ENCODE measurements at places on chromosomes 11 and 22.
A peak's percentile ranks its signal among the peaks of the same experiment; 100 is the strongest.

- no peak for DNase-seq
Observed at GRCh38 chr11:61027141-61027840, 55.8 kb downstream of the CD6 start.

DNA sequence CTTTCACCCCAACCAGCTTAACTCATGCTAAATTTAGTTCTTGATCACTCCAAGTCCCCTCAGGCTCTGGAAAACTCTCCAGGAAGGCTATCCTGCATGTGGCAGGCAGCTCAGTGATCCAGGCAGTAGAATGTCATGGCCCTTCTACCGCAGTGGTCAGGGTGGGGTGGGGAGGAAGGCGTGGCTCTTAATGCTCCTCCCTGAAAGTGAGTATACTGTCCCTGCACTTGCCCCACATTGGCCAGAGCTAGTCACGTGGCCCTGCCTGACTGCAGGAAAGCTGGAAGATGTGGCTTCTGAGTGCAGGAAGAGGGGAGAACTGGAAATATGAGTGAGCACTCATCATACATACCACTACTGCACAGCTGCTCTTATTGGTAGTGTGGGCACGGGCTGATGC lies 102.1 kb downstream of the GRAMD1B start:
- no peak for DNase-seq

DNA sequence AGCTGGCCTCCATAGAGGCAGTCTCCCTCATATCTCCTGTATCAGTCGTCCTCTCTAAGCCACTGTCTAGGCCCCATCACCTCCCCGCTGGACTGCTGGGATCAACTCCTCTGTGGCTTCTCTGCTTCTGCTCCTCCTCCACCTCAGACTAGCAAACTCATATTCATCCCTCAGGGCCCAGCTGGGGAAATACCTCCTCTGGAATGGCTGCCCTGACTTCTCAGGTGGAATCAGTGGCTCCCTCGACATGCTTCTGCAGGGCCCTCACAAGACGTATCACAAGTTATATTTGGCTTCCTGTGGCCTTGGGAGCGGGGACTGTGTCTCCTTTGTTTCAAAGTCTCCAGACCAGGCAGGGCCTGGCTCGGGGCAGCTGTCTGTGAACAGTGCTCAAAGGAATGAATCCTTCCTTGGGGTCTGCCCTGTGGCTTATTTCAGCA lies 10.0 kb downstream of the SLC29A2 start:
- DNase-seq = no peak

DNA sequence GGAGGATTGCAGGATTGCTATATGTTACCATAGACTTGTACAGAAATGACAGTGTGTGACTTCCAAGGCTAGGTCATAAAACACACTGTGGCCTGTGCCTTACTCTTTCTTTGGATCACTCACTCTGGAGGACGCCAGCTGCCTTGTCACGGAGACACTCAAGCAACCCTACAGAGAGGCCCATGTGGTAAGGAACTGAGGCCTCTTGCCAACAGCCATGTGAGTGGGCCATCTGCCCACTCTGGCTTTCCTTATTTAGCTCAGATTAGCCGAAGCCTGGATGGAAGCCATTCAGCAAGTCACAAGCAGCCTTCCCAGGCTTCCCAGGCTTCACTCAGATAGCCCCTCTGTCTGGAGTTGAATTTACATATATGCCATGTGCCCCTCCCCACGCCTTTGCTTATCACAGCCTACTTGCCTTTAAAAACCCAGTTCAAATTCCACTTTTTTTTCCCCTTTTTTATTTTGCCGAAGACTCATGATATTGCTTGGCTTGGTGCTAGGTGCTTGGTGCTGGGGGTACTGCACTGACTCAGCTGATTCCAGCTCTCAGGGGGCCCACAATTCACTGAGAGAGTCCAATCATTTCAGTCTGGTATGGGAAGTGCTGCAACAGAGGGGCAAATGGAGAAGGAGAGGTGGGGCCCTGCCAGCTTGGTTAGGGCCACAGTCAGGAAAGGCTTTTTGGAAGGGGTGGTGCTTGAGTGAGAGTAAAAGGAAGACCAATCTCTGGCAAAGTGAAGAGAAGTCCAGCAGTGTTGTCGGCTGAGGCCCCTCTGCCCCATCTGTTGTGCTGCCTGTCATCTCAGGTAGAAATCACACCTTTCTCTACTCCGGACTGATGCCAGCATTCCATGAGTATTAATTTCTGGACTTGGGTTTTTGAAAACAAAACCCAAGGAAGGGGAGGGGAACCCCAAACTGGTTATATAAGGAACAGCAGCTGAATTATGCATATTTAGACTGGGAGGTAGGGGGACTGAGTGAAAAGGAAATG lies 14.5 kb upstream of the P4HA3 start:
- no peak for DNase-seq

DNA sequence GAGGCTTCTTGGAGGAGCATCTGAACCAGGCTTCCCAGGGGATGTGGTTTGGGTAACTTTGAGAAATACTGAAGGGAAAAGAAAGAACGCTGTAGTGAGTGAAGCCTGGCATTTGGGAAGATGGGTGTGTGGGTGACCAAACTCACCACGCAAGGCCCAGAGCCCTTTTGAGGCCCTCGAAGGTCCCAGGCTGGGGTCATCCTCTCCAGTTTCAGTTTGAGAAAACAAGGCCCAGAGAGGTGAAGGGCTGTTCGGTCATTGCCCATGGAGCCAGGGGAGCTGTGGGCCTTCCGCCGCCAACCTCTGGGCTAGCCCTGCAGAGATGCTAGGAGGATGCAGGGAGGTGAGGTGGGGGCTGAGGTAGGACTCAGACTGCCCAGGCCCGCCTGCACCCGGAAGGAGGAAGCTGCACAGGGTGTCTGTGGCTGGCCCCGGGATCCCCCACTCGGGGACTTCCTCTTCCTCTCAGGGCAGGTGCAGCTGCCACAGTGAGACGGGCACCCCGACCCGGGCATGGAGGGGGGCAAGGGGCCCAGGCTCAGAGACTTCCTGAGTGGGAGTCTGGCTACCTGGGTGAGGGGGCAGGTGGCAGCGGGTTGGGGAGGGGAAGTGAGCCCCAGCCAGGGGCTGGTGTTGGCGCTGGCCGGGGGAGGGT lies at the start of gene CCDC88B:
Gene CCDC88B, plus strand, starts transcription at position 451 of the 655 bp plus-strand sequence. Its CDS starts 63 bp downstream, at position 514.
- DNase-seq = no peak

DNA sequence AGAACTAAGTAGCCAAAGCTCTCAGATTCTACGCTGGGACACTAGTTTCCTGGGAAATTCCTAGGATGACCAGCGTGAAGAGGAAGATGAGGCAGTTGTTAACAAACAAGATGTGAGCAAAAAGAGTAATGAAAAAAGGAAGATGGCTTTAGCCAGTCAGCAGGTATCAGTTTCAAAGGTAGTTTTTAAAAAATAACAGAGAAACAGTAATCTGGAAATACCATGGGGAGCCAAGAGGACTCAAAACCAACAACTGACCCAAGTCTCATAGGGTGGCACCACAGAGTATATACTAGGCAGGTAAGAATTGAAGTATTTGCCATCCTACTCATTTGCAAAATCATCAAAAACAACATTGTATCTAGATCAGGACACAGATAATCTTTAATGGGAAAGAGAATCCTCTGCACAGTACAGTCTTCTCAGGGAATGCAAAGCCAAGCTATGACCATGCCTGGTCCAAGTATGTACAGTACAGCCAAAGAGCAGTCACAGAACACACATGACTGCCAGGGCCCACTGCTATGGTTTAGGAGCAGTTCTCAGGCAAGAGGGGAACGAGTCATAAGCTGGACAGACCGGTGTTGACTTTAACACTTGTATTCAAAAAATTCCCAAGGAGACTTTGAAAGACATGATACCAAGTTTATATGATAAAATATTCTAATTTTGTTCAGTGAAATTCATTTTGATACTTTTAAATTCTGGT lies 20.6 kb downstream of the MSANTD4 start:
- DNase-seq = no peak

DNA sequence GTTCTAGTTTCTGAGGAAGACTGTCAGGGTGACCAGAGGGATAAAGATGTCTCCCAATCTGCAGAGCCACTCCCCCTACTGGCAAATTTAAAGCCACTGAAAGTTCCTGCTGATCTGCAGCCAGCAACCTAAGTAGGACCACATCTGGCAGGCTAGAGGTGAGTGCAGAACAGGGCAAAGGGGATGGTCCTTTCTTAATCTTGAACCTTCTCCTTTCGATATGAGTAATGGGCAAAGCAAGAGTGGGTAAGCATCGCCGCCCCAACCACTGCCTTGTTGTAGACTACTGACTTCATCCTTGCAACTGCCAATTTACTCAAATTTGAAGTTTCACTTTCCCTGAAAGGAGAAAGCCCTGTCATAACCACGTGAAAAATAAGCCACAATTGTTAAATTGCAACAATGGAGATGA lies 30.7 kb downstream of the SCUBE2 start:
- DNase-seq = peak; percentile 29

- DNase-seq = no peak
Observed at GRCh38 chr22:17087498-17088131, 2.8 kb downstream of the IL17RA start.

DNA sequence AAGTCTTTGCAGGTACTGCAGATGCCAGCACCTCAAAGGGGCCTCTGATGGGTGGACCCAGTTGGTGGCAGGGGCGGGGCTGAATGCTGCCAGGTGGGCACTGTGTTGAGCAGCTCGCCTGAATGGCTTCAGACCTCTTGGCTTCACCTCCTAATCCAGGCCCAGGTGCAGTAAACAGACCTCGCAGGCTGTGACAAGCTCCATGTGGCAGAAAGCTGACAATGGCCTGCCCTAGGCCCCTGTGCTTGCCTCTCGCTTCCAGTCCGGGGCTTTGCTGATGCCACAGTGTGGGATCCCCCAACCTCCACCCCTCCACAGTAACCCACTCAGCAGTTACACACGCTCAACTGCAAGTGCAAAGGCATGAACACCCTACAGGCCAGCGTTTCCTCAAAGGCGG lies 9.4 kb downstream of the IGLL1 start:
- no peak for DNase-seq

GRCh38 chr11:34501949-34502348 lies 11.6 kb downstream of the ELF5 start:
- DNase-seq = no peak

GRCh38 chr11:118957968-118958367 lies 1.9 kb downstream of the UPK2 start:
- no peak for DNase-seq

GRCh38 chr22:45867118-45867905 lies 109.7 kb downstream of the WNT7B start:
- DNase-seq = peak; percentile 15

GRCh38 chr11:96090711-96091110 lies 166.8 kb upstream of the MTMR2 start:
- no peak for DNase-seq

DNA sequence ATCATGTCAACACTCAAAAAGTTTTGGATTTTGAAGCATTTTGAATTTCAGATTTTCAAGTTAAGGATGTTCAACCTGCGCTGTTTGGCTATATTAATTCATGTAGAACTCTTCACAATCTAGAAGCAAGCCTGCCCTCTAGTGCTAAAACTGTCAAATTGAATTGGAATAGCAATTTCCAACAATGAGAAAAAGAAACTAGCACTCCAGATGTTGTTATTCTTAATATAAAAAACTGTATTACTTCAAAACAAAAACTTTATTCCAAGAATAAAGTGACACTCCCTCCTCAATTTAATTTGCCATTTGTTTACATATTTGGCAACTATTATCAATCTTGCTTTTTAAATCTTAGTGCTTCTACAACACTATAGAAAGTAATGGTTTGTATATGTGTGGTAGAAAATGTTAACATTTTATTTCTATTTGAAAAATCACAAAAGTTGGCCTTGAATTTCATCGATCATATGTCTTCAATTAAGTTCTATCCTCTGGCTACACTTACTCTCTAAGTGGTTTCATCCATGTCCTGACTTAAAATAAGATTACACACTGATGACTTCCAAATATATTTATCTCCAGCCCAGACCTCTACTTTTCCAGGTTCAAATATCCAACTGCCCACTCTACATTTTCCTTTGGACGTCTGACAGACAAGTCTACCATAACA lies 36.6 kb downstream of the DCUN1D5 start:
- peak; percentile 28 for DNase-seq

- DNase-seq = no peak
Observed at GRCh38 chr11:12003815-12004214, 4.6 kb downstream of the DKK3 start.

DNA sequence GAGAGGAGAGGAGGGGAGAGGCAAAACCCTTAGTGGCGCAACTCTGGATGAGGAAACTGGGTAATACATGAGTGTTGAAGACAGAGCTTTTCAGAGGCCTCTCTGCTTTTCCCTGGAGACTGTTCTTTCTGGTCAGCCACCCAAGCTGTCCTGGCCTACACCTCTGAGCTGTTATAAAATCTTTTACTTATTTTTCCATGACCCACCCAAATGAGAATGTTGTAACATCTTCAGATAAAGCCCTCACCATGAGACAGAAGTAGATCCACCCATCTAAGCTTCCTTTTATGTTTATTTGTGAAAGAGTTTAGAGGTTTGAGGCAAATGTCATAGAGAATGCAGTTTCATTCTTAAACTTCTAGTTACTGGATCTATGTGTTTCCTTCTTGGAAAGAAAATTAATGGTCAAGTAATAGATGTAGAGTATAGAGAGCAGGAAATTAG lies 20.3 kb upstream of the APLP2 start:
- peak; percentile 33 for DNase-seq

DNA sequence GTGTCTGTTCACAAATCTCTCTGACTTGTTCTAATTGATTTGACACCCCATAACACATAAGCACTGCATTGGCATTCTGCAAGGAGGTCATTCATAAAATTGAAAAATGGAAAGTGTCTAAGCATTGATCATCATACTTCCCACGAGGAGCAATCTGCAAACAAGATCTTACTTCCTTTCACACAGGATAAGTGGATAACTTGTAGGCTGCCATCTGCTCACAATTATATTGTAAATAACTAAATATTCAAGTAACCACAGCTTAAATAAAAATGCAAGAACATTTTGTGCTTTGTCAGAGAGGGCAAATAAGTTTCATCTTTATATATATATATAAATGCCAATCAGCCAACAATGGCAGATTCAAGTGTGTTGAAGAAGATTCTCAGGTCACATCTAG lies 264.8 kb upstream of the ZC3H12C start:
- DNase-seq = no peak

DNA sequence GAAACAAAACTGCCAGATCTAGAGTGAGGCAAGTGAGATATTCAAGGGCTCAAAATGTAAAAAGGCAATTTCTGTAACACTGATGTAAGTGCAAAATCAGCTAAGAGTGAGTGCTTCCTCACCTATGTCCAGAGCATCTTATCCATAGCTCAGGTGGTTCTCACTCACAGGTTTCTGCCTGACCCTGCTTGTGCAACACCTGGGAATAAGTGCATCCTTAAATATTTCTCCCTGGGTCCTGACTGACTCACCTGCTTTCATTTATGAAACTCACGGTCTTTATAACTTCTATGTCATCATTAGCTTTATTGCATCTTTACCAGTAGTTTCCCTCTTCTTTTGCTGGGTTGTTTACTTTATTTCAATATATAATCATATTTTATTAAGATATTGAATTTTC lies 260.6 kb downstream of the CNTN5 start:
- no peak for DNase-seq

GRCh38 chr22:49617264-49617663 lies 210.4 kb downstream of the BRD1 start:
- DNase-seq = no peak

- DNase-seq = peak; percentile 51
Observed at GRCh38 chr11:7892840-7893254, 38.2 kb downstream of the OR10A6 start.
